ENCODE measurements at places on chromosomes 1 and 21. TPM values are rescaled to one million over a fixed set of nuclear protein-coding genes. Genes with fewer than 3 reads are reported as not detected.
A peak's percentile ranks its signal among the peaks of the same experiment; 100 is the strongest.

- no peak for DNase-seq
- H3K36me3 ChIP-seq = no peaks in the 10 kb centered on the region
- H3K4me3 ChIP-seq = no peak overlapping the region
- H3K27me3 ChIP-seq = no peaks in the 10 kb centered on the region
- peak overlapping the region; percentile 88 for H3K27ac ChIP-seq
Observed at GRCh38 chr21:27817074-27817473, 850.2 kb upstream of the ADAMTS5 start.

- no peak for DNase-seq
- no peaks in the 10 kb centered on the region for H3K36me3 ChIP-seq
- H3K4me1 ChIP-seq = no peaks in the 10 kb centered on the region
- H3K27me3 ChIP-seq = no peaks in the 10 kb centered on the region
- H3K27ac ChIP-seq = no peak overlapping the region
Observed at GRCh38 chr1:93980320-93981273, 71.4 kb upstream of the GCLM start.

DNA sequence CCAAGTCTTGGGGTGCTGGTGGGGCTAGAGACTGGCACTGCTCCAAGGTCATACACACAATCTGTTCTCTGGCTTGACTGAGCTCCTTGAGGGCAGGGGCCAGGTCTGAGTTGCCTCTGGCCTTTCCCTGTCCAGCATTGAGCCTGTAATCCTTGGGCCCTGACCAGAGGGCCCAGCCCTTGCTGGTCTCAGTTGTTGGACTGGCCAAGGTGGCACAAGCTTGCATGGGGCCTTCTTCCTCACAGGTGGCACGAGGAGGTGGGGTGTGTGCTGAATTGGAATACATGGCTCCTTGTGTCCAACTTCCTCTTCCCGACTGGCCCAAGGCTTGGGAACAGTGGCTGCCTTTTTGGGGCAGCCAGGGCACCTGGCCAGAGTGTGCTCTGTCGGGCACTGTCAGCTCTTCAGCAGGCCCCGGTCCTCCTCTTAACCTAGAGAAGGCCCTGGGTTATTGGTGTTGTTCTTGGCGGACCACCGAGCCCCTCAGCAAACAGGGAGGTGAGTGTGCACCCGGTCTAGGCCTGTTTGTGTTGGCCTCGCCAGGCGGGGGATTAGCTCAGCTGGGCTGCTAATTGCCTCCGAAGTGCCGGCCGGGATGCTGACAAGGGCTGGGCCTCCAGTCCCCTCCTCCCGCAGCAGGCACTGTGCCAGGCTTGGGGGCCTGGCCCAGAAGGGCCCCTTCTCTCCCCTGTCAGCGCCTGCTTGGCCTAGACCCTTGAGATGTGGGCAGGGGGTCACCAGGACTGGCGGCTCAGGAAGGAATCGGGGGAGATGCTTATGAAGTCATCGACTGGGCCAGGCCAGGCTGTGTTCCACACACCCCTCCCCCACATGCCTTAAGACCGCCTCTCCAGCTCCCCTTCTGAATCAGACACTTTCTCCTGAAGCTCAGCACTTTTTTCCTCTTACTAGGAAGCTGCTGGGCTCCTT lies 28.5 kb downstream of the WNT4 start:
- H3K27ac ChIP-seq = no peak overlapping the region
- DNase-seq = peak; percentile 73
- H3K36me3 ChIP-seq = no peaks in the 10 kb centered on the region
- no peaks in the 10 kb centered on the region for H3K27me3 ChIP-seq
- no peak overlapping the region for H3K4me3 ChIP-seq
- H3K4me1 ChIP-seq = no peaks in the 10 kb centered on the region

DNA sequence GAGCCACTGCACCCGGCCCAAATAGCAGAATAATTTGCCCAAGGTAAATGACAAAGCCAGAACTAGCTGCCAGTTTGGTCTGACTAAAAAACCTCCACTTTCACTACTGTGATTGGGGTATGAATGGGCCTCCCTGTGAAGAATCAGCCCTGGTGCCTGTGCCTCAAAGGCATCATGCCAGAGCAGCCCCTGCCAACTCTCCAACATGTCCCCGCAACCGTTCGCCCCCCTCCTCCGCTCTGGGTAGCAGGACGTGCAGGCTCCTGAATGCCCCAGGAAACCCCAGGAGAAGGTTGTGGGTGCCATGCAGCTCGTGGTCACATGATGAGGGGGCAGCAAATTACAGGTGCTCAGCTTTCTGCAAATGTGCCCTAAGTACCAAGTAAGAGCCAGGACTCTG lies 14.6 kb upstream of the CNTN2 start:
- no peak for DNase-seq
- H3K4me3 ChIP-seq = no peak overlapping the region
- H3K27me3 ChIP-seq = no peaks in the 10 kb centered on the region
- no peaks in the 10 kb centered on the region for H3K36me3 ChIP-seq

DNA sequence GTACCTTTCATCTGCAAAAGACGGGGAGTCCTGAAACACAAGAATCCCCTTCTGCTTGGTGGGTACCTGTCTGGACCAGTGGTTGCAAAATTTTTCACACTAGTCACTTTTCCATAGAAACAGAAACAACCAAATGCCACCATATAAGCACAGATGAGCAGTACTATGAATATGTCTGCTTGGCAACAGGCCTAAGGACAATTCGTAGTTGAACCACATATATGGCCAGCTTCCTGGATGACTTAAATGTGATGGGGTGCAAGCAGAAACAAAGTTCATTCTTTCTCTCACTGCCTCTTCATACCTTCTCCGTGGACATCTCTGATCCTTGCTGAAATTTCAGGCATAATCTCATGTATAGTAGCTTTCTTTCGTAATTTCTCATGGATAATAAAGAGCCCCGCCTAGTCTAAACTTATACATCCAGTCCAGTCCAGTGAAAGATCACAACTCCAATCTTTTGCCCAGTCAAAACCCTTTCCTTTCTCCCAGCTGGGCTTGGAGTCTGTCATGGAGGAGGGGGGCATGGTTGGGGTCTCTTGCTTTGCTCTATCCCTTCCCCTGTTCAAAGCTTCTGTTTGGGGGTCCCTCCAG lies 7.0 kb downstream of the FCAMR start:
- H3K36me3 ChIP-seq = no peaks in the 10 kb centered on the region
- no peaks in the 10 kb centered on the region for H3K4me1 ChIP-seq
- H3K4me3 ChIP-seq = no peak overlapping the region
- no peak for DNase-seq
- H3K27ac ChIP-seq = no peak overlapping the region

GRCh38 chr1:17176306-17177061 lies 28.4 kb upstream of the PADI1 start:
- H3K27me3 ChIP-seq = no peaks in the 10 kb centered on the region
- peaks cover 3% of the 10 kb centered on the region for H3K4me1 ChIP-seq
- H3K4me3 ChIP-seq = no peak overlapping the region
- no peak overlapping the region for H3K27ac ChIP-seq

DNA sequence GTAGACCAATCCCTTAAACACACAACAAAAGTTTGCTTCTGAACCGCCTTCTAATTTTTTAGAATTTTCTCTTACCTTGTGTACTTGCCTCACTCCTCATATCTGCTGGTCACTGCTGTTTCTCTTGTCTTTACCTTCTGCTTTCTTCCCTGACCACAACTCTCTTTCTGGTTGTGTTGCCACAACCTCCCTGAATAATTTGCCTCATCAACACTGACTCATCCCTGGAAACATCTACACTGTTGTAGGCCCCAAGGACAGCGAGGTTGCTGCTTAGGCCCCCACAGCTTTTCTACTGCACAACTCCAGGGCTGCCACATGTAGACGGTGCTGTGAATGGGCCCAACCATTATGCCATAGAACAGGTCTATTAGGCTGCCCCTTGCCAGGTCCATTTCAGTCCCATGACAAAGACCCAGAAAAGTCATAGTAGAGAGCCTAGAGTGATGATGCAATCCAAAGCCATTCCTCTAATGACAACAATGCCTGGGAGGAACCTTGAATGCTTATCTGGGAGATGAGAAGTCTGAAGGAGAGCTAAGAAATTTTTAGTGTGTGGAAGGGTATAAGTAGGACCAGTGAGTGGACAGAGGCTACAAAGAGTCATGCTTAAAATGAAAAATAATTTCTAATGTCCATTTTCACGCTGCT lies 36.6 kb upstream of the LCE5A start:
- no peak overlapping the region for H3K4me3 ChIP-seq
- no peak overlapping the region for H3K27ac ChIP-seq
- H3K4me1 ChIP-seq = no peaks in the 10 kb centered on the region
- no peaks in the 10 kb centered on the region for H3K36me3 ChIP-seq
- peaks cover 13% of the 10 kb centered on the region for H3K27me3 ChIP-seq
- no peak for DNase-seq

GRCh38 chr21:25682382-25682781 lies 43.3 kb downstream of the JAM2 start:
- DNase-seq = no peak
- H3K36me3 ChIP-seq = no peaks in the 10 kb centered on the region
- no peaks in the 10 kb centered on the region for H3K27me3 ChIP-seq
- no peaks in the 10 kb centered on the region for H3K4me1 ChIP-seq

GRCh38 chr21:24844671-24845070 lies 762.6 kb downstream of the MRPL39 start:
- no peak overlapping the region for H3K27ac ChIP-seq
- H3K36me3 ChIP-seq = no peaks in the 10 kb centered on the region
- no peaks in the 10 kb centered on the region for H3K4me1 ChIP-seq
- no peaks in the 10 kb centered on the region for H3K27me3 ChIP-seq
- H3K4me3 ChIP-seq = no peak overlapping the region

GRCh38 chr1:227459326-227459841 lies 104.0 kb upstream of the ZNF678 start:
- no peak overlapping the region for H3K27ac ChIP-seq
- peaks cover 6% of the 10 kb centered on the region for H3K27me3 ChIP-seq
- no peaks in the 10 kb centered on the region for H3K36me3 ChIP-seq
- DNase-seq = no peak

DNA sequence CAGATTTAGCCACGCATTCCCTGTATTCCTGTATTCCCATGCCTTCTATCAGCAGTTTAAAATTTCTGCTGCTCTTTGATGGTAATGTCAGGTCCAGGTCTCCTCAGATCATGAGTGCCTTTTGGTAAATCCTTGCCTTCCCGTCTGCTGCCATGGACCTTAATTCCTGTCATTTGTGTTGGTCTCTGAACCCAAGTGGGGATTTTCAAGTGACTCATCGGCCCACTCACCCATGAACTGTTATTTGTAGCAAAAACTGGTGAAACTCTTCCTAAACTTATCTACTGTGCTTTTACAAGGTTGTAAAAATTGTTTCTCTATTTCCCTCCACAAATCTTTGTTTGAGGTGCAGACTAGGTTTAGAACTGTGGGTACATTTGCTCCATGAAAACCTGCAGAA lies 47.4 kb downstream of the ACTN2 start:
- no peak overlapping the region for H3K4me3 ChIP-seq
- no peaks in the 10 kb centered on the region for H3K36me3 ChIP-seq
- no peak overlapping the region for H3K27ac ChIP-seq
- no peak for DNase-seq

DNA sequence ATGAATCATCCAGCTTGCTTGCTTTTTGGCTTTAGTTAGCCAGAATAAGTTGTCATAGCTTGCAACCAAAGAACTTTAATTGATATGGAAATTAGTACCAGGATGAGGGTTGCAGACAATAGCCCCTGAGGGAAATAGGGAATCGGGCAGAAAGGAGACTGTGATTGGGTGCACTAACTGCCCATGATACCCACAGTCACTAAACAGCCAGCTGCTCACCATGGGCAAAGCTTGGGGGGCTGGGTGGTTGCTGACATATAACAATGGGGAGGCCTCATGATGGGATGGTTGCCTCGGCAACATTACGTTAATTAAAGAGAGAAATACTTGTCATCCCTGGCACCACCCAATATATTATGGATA lies 17.8 kb upstream of the PLA2G2E start:
- H3K27me3 ChIP-seq = peaks cover 1% of the 10 kb centered on the region
- DNase-seq = no peak
- no peaks in the 10 kb centered on the region for H3K4me1 ChIP-seq
- no peak overlapping the region for H3K27ac ChIP-seq

DNA sequence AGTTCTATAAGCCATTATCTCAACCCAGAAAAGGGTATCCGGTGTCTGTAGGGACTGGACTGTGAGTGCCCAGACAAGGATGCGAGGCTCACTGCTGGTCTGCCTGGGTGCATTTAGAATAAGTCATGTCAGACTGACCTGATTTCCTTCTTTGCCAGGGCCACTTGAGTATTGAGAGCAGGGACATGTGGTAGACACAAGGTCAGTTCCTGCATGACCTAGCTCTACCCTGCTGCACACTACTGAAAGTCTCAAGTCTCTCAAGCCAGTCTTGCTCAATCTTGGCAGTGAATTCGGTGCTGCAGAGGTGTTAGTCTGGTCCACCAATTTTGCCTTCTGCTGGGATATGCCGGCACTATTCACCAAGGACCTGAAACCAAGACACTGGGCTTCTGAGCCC lies 180.1 kb downstream of the C1orf94 start:
- no peak overlapping the region for H3K4me3 ChIP-seq
- DNase-seq = no peak
- no peak overlapping the region for H3K27ac ChIP-seq
- H3K27me3 ChIP-seq = no peaks in the 10 kb centered on the region

GRCh38 chr21:32064281-32064910 lies 191.6 kb downstream of the HUNK start:
- H3K4me3 ChIP-seq = no peak overlapping the region
- no peak for DNase-seq
- H3K36me3 ChIP-seq = no peaks in the 10 kb centered on the region
- H3K4me1 ChIP-seq = no peaks in the 10 kb centered on the region

GRCh38 chr1:97351846-97352245 lies 569.0 kb downstream of the DPYD start:
- no peak for DNase-seq
- no peaks in the 10 kb centered on the region for H3K36me3 ChIP-seq
- H3K4me3 ChIP-seq = no peak overlapping the region
- H3K27ac ChIP-seq = no peak overlapping the region
- H3K4me1 ChIP-seq = no peaks in the 10 kb centered on the region

- H3K4me1 ChIP-seq = peaks cover 13% of the 10 kb centered on the region
- no peaks in the 10 kb centered on the region for H3K36me3 ChIP-seq
- H3K4me3 ChIP-seq = no peak overlapping the region
- no peak for DNase-seq
- H3K27ac ChIP-seq = no peak overlapping the region
Observed at GRCh38 chr1:107145637-107146036, 4.8 kb downstream of the NTNG1 start.

GRCh38 chr1:22880174-22880601 lies 92.5 kb downstream of the LACTBL1 start:
- H3K27me3 ChIP-seq = peaks cover 12% of the 10 kb centered on the region
- no peaks in the 10 kb centered on the region for H3K36me3 ChIP-seq
- no peaks in the 10 kb centered on the region for H3K4me1 ChIP-seq
- no peak for DNase-seq

GRCh38 chr1:192705510-192705909 lies 69.6 kb downstream of the RGS13 start:
- peaks cover 4% of the 10 kb centered on the region for H3K4me1 ChIP-seq
- no peak for DNase-seq
- H3K36me3 ChIP-seq = no peaks in the 10 kb centered on the region
- no peak overlapping the region for H3K27ac ChIP-seq
- H3K27me3 ChIP-seq = no peaks in the 10 kb centered on the region

LINGO4 gene
- 0.06 TPM for total RNA-seq

LENEP gene
- total RNA-seq = 0.52 TPM

SLC45A1 gene
- 1.4 TPM for total RNA-seq

LACTBL1 gene
- not detected for total RNA-seq

TTLL7 gene
- 13.7 TPM for total RNA-seq

LORICRIN gene
- total RNA-seq = not detected

CHI3L1 gene
- total RNA-seq = 49.7 TPM
